ENCODE measurements at places on chromosomes 3 and 15.

DNA sequence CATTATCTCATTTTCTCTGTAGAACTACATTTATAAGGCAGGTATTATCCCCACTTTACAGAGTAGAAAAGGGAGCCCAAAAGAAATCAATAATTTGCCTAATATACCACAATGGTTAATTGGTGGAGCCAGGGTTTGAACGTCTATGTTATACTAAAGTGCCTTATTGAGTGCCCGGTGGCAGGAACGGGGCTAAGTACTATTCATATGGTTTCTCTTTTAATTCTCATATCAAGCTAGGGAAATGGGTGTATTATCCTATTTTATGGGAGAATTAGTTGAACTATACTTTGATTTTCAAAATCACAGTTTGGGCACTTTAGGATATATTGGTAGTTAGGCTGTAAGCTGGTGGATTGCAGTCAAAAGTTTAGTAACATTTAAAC, 1.5 kb downstream of the CEP97 start:
- no peak for DNase-seq

DNA sequence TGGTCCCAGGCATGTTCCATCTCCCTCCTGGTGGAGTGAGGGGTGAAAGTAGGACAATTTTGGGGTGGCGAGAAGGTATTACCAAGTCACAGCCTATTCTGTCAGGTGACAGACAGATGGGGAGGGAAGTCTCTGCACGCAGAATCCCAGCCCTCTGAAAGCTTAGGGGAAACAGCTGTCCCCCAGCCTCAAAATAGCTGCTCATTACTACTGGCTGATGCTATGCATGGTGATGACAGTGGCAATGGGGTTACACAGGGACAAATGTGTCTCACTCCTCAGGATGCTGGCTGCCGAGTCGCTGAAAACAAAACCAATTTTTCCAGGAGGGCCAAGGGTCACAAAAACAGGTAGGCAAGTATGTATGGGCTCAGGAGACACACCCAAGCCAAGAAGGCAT, 68.8 kb upstream of the OXTR start:
- DNase-seq: no peak

DNA sequence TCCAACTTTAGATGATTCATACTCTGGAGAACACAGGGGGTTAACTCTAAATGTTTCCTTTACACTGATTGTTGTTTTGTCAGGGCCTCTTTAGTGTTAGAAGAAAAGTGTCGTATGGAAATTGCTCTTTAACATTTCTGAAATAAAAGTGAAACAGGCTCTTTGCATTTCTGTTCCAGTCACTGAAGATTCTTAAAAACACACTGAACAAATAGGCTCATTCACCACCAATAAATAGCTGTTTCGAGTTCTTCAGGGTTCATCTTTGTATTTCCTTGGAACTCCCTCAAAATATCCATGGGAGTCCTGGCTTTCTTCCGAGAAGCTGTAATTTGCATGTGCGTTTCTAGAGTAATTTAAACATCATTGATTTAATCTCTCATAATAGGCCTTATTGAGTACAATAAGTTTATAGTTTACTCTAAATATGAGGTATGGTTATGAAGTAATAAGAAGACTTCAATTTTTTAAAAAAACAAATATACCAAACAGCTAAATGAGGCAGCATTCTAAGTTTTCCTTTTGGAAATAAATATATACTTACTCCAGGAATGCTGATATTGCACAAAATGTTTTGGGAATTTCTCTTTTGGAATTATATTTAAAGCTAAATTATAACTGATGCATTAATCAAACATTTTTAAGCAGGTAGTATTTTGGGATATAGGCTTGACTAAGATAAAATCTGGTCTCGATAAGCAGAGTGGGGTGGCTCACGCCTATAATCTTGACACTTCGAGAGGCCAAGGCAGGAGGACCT, 327.4 kb downstream of the EPHA3 start:
- DNase-seq: no peak

DNA sequence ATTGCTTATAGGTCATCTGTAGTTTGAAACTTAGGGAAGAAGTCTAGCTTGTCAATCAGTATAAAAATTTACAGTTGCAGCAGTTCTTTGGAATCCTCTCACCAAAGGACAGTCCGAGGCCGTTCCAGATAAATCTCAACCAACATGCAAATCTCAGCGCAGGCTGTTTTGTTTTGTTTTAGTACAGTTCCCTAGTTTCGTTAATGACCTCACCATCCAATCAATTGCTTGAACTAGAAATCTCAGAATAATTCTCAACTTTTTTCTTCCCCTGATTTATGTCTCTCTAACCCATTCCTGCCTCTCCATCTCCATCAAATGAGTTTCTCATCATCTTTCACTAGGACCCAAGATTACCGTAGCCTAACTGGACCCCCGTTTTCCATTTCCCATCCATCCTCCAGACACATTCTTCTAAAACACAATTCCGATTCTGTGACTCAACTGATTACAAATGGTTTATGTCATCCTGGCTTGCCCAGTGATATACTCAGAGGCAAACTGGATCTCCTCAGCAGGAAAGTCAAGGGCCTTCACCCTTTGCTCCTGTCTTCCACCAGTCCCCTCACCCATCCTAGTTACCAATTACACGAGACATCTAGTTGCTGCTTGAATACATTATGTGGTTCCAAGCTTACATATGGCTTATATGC, 1.3 kb downstream of the SMCO1 start:
- no peak for DNase-seq

DNA sequence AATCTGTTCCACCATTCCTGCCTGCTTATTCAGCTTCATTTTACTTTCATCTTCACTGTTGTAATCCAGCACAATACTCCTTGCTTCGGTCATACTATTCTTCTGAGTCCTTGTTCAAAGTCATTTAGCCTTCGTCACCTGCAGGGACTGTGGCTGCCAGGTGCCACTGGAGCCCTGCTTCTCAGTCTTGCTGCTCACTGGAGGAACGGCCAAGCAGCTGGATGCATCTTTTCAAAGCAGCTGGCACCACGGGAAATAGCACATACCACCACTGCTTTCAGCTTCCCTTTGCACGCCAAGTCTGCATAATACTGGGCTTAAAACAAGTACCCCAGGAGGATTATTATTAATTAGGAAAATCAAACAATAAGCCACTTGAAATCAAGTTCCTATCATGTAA, 287.6 kb downstream of the BCHE start:
- no peak for DNase-seq

DNA sequence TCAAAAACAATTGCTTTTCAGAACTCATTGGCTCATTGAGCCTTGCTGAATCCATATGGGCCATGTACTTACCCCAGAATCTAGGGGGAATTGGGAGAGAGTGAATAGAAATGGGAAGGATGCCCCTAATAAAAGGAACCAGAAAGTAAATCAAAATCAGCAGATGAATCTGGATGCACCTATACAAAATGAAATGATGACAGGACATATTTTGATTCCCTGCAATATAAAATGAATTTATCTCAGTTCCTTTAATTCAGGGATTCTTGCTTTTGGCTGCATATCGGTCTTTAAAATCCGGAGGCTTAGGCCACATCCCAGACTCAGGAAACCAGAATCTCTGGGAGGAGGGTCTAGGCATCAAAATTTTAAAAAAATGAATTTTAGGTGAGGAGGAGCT, 107.7 kb upstream of the NEO1 start:
- DNase-seq: no peak

GRCh38 chr3:29512641-29513040, 231.8 kb downstream of the RBMS3 start:
- no peak for DNase-seq

DNA sequence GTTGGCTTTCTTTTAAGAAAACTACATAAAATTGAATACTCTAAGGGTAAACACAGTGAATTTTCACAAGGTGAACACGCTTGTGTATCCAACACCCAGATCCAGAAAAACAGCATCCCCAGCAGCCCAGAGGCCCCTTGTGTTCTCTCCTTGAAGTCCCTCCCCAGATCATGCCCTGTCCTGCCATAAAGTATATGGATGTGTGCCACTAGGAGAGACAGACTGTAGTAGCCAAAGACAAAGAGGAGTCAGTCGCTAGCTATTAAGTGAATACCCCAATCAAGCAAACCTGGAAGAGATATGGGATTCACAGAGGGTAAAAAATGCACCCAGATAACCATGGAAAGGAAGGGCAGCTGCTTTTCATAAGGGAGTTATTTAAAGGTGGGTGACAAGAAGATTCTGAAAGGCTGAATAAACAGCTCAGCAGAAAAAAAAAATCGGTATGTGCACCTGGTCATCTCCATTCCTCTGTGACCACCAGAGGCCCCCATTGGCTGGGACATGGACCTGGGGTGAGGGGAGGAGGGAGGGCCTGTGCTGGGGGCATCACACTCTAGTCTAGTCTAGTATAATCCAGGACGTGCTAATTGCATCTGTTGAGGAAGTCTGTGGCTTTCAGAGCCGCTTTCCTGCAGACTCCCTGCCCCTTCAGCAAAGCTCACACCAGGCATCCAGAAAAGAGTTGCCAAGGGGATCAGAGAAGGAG, 167.3 kb upstream of the NDN start:
- DNase-seq: no peak
